ENCODE measurements at places on chromosomes 2 and 18. TPM values are rescaled to one million over a fixed set of nuclear protein-coding genes. Genes with fewer than 3 reads are reported as not detected.

GRCh38 chr2:176984987-176985386 lies 227.6 kb upstream of the HNRNPA3 start:
- no peak for DNase-seq

SCYGR4 gene
- not detected for polyA plus RNA-seq

DNA sequence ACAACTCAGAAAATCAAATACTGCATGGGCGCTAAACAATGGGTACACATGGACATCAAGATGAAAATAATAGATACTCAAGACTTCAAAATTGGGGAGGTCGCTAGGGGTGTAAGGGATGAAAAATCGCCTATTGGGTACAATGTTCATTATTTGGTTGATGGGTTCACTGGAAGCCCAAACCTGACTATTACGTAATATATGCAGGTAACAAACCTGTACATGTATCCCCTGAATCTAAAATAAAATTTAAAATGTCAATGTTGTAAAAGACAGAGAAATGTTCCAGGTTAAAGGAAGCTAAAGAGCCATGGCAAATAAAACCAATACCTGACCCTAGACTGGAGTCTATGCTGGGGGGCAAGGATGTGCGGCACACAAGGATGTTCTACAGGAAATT lies 80.4 kb upstream of the CCBE1 start:
- DNase-seq, result no peak

DNA sequence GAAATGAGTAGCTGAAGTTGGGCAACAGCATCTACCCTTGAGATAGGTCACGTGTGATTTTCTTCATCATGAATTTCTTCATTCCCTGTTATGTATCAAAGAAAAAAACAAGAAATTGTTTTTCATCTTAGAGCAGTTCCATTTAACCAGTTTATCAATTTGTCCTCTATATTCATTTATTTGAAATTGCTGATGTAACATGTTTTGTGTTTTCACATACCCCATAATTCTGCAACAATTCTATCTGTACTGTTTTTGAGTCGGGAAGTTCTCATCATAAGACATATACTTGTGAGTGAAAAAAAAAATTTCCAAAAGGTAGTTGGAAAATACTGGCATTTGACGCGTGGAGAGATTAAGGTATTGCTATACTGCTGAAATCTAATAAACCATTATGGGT lies 422.6 kb upstream of the REG3G start:
- DNase-seq, result no peak

LYPD6B gene
- polyA plus RNA-seq, result 0.45 TPM

PLA2R1 gene
- 1.7 TPM for polyA plus RNA-seq

GRCh38 chr2:223976635-223977226 lies 19.5 kb downstream of the MRPL44 start:
- DNase-seq, result no peak

- DNase-seq, result no peak
These were observed 18.1 kb upstream of the LOXHD1 start for GRCh38 chr18:46675112-46675511.

- DNase-seq, result no peak
These were observed 549.0 kb upstream of the PKDCC start for GRCh38 chr2:41498781-41499180.

DNA sequence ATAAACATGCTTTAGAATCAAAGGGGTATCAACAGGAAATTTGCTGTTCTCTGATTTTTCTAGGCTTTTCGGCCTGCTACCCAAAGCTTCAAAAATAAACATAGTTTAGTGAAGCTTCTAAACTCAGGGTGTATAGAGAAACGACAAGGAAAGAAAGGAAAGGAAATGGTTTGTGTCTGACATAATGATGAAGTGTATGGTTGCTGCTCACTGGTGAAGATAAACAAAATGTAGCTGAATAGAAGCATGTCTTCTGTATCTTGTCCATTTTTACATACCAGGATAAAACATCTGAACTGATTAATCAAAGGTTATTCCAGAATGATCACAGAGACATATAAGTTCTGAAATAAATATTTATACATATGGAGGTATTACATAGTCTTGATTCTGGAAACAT lies 1324.6 kb upstream of the NRXN1 start:
- DNase-seq, result no peak

TEX44 gene
- not detected for polyA plus RNA-seq

GRCh38 chr18:69250305-69251151 lies 150.2 kb upstream of the DOK6 start:
- DNase-seq, result peak; percentile 56

DNA sequence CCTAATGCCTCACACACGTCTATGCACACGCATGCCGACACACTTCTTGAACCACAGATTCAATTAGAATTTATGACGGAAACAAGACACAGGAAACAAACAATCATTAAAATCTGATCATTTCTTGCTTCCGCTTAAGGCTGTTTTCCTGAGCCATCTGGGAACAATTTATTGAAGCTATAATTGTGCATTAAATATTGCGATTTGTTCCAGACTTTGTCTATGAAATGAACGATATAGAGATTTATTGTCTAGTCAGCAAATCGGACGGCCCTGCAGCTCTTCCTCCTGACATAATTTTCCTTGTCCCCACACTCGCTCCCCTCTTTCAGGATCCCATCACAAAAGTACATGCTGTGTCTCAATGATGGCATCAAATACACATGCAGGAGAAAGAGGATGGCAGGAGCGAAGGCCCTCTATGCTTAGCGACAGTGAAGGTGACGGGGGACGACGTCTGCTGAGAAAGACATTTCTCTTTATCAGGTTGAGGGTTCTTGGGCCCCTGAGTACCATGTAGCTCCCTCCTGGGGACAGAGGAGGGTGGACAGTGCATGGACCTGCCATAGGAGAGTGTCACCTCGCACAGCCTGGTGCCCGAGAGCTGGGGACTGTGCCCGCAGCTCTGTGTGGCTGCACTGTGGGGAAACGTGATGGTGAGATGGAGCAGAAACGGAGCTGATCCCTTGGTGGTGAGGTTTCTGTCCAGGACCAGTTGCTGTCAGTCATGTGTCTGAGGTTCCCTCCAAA lies 157.3 kb downstream of the ACKR3 start:
- DNase-seq, result no peak

DNA sequence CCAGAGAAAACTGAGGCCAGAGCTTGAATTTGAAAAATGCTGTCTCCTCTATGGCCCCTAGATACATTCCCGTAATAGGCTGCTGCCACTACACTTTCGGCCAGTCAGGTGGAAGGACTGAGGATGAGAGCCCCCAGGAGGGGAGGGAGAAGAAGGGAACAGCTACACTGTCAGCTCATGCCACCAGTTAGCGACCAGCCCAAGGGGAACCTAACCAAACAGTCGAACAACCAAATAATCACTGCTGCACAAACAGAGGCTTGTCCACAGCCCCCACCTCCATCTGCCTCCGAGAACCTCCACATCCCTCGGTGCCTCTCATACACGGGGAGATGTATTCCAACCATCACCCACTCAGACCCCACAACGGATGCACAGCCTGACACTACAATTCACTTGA lies 7.3 kb downstream of the ZNF516 start:
- DNase-seq, result peak; percentile 53

HEATR5B gene
- polyA plus RNA-seq, result 11.3 TPM

DNA sequence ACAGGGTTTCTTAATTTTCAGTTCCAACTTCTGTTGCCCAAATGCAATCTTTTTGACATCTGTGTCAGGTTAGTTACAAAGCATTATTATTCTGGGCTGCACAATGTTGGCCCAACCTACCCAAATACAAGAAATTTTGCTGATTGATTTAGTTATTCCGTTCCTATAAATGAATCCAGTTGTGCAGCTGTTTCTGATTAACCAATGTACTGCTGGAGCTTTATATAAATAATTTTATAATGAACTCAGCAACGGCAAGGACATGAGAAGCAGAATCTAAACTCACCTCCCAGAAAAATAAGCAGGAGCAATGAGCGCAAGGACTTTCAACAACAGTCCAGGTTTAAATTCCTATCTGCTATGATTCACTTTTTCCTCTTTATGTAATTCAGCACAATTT lies 76.3 kb upstream of the WIPF1 start:
- DNase-seq, result peak; percentile 84

ZNF514 gene
- polyA plus RNA-seq, result 11.9 TPM

DNA sequence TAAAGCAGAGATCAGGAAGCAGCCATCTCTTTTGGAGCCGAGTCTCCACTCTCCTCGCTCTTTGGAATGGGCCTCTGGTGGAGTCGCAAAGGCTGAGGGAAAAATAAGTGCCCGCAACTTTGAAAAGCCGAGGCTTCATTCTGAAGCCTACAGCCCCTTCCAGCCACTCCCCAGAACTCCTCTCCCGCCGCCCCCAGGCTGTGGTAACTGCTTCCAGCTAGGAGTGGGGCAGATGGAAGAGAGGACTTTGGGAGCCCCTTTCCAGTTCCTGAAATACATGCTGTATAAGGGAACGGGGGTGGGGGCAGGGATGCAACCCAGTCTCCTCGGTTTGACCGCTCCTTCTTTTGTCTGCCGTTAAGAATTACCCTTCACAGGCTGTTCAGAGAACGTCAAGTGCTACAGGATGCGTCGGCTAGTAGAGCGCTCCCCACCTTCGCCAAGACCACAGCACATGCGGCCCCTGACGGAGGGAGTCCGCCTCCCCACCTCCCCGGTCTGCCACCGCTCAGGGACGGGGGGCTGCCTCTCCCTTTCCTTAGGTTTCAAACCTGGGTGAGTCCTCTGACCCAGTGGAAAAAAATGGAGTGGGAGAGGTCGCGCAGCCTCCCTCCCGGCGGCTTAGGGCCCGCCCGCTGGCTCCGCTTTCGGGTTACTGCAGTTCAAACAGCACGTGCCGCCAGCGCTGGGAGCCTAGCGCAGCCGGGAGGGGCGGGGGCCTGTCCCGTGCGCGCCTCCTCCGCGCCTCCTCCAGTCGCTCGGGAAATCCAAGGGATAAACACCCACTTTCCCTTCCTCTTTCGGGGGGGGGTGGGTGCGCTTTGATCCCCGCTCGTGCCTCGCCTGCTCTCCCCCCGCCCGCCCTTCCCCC lies 4.9 kb downstream of the CYP26B1 start:
- peak; percentile 93 for DNase-seq

- no peak for DNase-seq
These were observed 131.5 kb downstream of the NCK2 start for GRCh38 chr2:105876191-105876590.

MAP3K19 gene
- polyA plus RNA-seq, result not detected

AFF3 gene
- 4.1 TPM for polyA plus RNA-seq

DNA sequence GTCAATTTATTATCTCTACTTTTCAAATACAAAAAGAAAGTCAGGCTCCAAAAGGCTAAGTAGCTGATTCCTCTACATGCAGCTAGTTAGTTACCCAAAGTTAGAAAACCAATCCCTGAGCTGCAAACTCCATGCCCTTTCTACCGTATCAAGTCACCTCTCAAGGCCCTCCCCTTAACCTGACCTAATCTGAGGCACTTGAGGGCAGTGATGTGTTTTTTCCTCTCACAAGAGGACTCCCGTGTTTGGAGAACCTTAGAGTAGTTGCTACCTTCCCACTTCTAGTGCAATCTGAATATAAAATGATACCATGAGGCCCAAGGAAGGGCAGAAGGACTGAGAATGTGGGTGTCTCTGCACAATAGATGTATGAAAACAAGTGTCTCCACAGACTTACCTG lies 907.9 kb upstream of the CELF4 start:
- DNase-seq, result no peak

CYTIP gene
- polyA plus RNA-seq, result 3.5 TPM

DNA sequence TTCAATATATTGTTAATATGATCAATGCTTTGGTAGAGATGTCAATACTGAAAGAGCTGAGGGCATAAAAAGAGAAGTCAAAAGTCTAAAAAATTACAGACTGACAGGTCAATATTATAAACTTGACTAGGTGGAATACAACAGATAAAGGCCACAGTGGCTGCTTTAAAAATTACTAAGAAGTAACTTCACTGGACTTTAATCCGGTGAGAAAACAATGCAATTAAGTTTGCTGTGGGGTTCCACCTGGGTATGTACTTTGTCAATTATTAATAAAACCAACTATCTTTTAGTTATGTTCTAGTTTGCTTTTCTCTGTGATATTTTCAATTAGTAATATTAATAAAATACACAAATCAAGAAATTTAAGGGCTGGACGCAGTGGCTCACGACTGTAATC lies 44.7 kb downstream of the RAPH1 start:
- DNase-seq, result no peak

SNTG2 gene
- not detected for polyA plus RNA-seq

- DNase-seq, result no peak
These were observed 1118.2 kb downstream of the DPP10 start for GRCh38 chr2:115560666-115561065.

GRCh38 chr2:68920481-68921170 lies 32.1 kb downstream of the GKN2 start:
- no peak for DNase-seq

GRCh38 chr2:232721882-232722281 lies 24.8 kb downstream of the GIGYF2 start:
- DNase-seq, result no peak

IL36A gene
- polyA plus RNA-seq, result not detected

DNA sequence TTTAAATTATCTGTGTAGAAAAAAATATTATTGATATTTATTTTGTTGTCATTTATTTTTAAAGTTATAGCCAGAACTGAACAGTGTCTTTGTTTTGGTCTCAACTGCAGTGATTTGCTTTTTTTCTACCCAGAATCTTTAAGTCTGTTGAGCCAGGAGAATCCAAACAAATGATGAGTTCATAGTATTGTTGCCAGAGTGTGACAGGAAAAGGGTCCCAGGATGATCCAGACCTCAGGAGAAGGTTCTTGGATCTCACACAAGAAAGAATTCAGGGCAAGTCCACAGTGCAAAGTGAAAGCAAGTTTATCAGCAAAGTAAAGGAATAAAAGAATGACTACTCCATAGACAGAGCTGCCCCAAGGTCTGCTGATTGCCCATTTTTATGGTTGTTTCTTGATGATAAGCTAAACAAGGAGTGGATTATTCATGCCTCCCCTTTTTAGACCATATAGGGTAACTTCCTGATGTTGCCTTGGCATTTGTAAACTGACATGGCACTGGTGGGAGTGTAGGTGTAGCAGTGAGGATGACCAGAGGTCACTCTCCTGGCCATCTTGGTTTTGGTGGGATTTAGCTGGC lies 127.1 kb downstream of the AGPS start:
- peak; percentile 81 for DNase-seq

LAMA3 gene
- polyA plus RNA-seq, result 3.6 TPM

DNA sequence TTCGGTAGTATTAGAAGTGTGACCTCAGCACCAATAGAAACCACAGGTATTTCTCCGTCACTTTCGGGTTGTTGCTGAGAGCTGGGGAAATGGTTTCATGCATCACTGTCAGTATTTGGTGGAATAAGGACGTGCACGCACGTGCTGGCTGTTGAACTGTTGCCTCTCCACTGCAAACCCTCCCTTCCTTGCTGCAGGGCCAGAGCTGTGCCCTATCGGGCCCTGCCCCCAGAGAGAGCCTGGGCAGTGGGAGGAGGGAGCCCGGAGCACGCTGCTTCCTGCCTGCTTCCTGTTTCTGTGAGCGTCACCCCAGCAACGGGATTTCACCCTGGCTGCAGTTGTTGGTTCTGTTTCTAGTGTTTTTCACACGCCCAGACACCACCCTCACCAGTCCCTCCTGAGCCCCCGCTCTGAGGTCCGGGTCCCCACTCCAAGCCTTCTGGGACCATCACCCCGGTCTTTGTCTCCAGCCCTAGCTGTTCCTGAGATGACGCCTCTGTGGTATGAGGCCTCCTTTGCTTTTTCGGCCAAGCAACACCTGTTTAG lies 47.4 kb downstream of the LRRFIP1 start:
- peak; percentile 93 for DNase-seq

C18orf54 gene
- 6.9 TPM for polyA plus RNA-seq

USP37 gene
- 8.6 TPM for polyA plus RNA-seq

FAM237A gene
- polyA plus RNA-seq, result not detected

TRIM43 gene
- not detected for polyA plus RNA-seq

ADAM23 gene
- 16.1 TPM for polyA plus RNA-seq

PFN4 gene
- polyA plus RNA-seq, result 1.6 TPM

Data from muscle of leg (tissue), 16 donors.